ENCODE measurements at places on chromosomes 3 and 15.

DNA sequence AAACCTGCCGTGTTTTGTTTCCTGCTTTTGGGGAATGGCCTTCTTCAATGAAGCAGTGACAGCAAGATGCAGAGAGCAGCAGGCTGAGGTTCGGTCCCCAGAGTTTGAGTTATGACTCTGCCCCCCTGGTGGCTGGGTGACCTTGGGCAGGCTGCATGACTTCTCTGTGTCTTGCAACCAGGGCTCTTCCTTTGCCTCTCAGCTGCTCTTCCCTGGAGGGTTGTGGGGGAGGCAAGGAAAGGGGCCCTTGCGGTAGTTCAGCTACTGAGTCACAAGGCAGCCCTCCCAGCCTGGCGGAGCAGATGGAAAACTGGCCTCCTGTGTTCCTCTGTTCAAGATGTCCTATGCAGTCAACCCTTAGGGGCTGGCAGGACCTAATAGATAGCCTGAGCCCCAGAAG lies 17.1 kb downstream of the CTXND1 start:
- DNase-seq = no peak

- no peak for DNase-seq
These were observed 102.3 kb downstream of the POLQ start for GRCh38 chr3:121443456-121443855.

GRCh38 chr3:99128725-99129505 lies 227.4 kb upstream of the DCBLD2 start:
- no peak for DNase-seq

DNA sequence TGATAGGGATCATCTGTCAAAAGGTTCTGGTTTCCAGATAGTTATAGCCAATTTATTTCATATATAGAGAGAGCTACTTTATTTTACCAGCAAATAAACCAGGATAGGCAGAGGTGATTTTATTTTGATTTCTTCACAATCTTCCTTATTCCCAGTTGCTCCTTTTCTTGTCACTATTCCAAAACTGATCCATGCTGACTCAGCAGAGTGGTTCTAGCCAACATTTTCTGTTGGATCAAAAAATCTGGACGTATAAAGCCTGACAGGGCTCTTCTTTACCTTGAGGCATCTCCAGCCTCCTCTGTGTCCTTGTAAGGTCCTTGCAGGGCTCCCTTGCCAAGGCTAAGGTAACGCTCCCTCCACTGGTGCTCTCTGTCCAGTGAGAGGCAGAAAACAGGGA lies 15.8 kb downstream of the HDC start:
- DNase-seq = no peak

DNA sequence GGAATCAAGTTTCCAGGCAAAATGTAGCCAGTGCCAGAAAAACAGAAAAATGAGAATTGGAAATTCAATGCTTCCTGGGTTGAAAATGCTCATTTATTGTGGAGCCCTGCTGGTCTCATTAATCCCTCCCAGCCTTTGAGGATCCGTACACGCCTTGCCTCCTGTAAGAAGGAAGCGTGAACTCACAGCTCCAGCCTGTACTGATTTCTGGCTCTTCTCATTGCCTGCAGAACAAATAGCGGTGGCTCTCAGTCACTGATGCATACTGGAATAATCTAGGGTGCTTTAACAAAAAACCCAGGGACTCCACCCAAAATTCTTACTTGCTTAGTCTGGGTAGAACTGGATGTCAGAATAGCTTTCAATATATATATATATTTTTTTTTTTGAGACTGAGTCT lies 29.3 kb upstream of the SLC24A5 start:
- DNase-seq = no peak

DNA sequence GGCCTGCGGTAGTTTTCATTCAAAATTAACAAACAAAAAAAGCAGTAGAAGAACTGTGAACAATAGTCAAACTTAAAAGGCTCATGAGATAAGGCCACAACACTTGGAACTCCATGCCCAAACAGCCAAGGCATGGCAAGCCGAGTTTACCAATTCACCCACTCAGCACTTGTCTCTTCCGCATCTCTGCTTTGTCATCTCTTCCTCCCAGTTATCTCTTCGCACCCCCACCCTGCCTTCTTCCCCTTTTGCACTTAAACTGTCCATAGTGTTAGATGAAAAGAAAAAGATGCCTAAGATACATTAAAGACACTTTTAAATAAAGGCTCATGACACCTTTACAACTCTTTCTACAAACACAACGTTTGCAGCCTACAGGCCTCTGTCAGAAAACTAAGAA lies 11.1 kb downstream of the TLE3 start:
- DNase-seq = no peak

- DNase-seq = no peak
These were observed 3.0 kb upstream of the SHC4 start for GRCh38 chr15:48966595-48967301.

- DNase-seq = no peak
These were observed 152.3 kb upstream of the STAC start for GRCh38 chr3:36227980-36228379.

DNA sequence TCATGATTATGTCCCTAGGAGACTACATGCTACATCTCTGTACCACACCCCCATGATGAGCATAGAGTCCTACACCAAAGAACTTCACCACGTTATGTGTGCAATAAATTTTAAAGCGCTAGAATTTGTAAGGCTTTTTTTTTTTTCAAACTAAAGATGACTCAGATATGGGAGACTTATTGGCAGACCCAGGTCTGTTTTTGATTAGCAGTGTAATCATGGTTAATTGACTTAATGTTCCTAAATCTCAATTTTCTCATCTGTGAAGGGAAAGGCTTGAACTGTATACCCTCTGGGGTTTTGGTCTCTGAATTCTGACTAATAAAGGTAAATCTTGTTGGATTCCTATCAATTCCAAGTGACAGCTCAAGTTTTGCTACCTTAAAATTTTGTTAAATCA lies 26.4 kb downstream of the ABI3BP start:
- no peak for DNase-seq

DNA sequence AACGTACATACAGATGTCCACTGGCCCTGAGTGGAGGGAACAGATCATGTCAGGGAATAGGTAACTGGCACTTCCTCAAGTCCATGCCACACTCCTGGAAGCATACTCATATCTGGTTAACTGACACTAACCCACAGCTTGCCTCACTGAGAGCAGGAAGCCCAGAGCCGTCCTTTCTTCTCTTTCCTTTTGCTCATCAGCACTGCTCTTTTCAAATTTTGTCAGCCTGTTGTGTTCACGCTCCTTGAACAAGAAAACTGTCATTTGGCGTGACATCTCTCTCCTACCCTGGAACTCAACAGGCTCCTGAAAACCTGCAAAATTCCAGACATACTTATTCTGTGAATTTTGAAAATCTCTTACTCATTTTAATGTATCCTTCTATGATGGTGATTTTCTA lies 360.2 kb downstream of the MAGI1 start:
- DNase-seq = no peak

- DNase-seq = no peak
These were observed 34.4 kb upstream of the HCN4 start for GRCh38 chr15:73403171-73403570.

- no peak for DNase-seq
These were observed 8.4 kb upstream of the PPP1R2 start for GRCh38 chr3:195551381-195551978.

DNA sequence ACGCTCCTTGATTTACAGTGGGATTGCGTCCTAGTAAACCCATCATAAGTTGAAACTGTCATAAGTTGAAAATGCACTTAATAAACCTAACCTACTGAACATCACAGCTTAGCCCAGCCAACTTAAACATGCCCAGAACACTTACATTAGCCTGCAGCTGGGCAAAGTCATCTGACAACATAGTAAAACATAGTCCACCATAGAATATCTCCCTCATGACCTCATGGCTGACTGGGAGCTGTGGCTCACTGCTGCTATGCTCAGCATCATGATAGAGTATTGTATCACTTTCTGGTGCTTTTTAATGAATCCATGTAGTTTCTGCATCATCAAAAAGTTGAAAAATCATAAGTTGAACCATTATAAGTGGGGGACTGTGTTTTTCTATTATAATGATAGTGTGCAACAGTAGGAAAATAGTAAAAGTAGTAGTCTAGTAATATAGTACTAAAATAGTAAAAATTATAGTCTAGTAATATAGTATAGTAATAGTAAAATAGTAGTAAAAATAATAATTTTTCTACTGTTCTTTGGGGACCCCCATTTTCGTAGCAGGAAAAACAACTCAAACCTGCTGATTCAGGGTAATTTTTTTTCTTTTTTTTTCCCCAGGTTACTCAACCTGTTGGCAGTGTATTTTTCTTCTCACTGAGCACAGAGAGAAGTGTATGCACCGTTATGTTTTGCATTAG lies 233.5 kb downstream of the MYRIP start:
- no peak for DNase-seq

DNA sequence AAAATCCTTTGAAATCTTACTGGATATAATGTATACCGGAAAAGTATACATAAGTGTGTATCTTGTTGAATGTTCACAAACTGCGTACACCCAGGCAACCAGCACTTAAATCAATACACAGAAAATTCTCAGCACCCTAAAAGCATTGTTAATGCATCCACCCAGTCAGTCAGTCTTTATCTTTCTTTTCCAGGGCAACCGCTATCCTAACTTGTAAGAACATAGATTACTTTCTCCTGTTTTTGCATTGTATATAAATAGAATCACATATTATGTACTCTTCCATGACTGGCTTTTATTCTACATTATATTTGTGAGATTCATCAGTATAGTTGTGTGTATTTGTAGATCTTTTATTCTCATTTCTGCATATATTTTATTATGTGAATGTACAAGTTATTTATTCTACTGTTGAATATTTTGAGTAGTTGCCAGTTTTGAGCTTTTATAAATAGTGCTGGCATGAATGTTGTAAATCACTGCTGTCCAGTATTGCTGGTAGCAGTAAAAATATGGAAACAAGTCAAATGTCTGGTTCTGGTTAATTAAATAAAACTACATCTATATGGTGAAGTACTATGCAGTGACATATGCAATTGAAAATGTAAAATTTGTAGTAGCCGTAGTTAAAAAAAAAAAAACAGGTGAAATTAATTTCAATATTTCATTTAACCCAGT lies 62.1 kb downstream of the PDCD6IP start:
- no peak for DNase-seq

DNA sequence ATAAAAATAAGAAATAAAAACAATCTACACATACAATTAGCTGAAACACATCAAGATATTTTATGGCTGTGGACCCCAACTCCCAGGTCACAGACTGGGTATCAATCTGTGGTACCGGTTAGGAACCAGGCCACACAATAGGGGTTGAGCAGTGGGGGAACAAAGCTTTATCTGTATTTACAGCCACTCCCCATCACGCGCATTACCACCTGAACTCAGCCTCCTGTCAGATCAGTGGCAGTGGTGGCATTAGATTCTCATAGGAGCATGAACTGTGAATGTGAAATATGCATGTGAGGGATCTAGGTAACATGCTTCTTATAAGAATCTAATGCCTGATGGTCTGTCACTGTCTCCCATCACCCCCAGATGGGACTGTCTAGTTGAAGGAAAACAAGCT lies 17.7 kb upstream of the DNAJC19 start:
- no peak for DNase-seq

DNA sequence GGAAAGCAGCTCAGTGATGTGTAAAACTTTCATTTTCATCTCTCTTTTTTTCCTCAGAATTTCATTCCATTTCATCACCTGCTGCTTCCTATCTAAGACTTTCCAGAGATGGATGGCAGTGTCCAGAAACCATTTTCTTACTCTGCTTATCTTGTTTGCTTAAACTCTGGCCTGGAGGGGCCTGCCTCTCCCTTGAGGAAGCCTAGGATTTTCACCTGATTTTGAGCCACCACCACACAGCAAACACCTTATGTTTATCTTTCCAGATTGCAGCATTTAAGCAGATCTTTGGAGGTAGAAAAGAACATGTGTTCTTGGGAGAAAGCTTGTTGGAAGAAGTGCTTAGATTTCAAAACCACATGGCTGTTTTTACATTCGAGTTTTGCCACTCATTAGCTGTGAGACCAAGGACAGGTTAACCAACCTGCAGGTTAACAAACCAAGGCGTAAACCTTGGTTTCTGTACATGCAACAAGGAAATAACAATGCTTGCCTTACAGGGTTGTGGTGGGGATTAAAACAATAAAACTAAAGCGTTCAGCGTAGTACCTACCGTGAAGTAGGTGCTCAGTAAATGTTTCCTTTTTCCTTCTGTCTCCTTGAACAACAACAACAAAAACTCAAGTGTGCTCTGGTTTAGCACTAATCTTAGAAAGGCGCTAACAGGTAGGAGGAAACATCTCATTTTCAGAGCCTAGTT lies 120.3 kb downstream of the CLSTN2 start:
- DNase-seq = no peak

- DNase-seq = no peak
These were observed 1.8 kb upstream of the ZSCAN2 start for GRCh38 chr15:84598993-84599392.

DNA sequence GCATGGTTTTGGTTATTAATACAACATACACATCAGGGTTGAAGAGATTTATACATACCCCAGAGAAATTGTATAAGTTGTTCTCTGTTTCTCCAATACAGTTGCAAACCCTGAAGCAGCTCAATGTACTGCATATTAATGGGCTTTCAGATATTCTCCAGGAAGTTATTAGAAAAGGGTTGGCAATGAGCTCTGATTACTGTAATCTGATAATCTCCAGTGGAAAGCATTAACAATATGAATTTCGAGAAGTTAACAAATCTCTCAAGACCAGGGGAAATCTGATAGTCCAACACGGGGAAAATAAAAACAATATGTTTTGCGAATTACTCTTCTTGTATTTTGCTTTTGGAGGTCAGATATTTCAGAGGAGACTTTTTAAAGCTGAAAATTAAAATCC lies 950.1 kb downstream of the TBL1XR1 start:
- no peak for DNase-seq

- DNase-seq = no peak
These were observed 144.8 kb downstream of the GABRB3 start for GRCh38 chr15:26628071-26628470.

- peak; percentile 26 for DNase-seq
These were observed at the start of gene BCL2A1 for GRCh38 chr15:79970624-79971434. Gene BCL2A1, minus strand, starts transcription at chr15:79971196. Its CDS starts 77 bp downstream, at chr15:79971119.

DNA sequence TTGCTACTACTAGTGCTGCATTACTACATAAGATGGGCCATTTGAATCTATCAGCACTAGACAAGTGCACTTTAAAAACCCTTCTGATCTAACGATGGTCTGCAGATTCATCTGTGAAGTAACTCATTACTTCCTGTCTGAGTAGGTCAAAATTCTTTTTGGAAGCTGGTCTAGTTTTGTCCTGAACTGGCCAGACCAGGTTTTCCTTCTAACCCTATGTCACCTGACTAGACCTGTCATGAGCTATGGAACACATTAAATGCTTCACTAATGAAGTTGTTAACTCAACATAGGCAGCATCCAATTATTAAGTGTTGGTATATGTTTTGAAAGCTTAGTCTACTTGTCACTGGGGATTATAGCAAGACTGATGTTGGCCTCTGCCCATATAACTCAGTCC lies 10.1 kb upstream of the RBM5 start:
- DNase-seq = no peak

- no peak for DNase-seq
These were observed 498.1 kb upstream of the TPRG1 start for GRCh38 chr3:188673646-188674186.

GRCh38 chr3:54856271-54856670 lies 71.6 kb downstream of the LRTM1 start:
- no peak for DNase-seq
